Stimulated activated CD4-positive, alpha-beta T cell treated with anti-CD3 and anti-CD28 coated beads, Interleukin-2, amount 100 ng/mL, for 48 hours (primary cell): ENCODE measurements at places on chromosomes 3 and 15.

GRCh38 chr3:171783626-171784025 is 26.7 kb downstream of the PLD1 start:
- DNase-seq, result no peak

DNA sequence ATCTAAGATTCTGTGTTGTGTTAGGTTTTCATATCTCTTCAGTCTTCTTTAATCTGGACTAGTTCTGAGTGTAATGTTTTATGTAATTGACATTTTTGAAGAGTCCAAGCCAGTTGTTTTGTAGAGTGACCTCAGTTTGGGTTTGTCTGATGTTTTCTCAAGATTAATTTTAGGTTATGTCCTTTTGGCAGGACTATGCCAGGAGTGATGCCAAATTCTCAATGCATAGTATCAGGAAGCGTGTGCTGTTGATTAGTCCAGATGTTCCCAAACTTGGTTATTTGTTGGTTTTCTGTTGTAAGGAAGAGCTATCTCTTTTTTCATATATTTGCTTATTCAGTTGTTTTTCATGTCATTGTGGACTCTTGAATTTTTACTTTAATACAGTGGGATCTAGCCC is 32.6 kb downstream of the NMD3 start:
- DNase-seq, result no peak

GRCh38 chr3:123134671-123135070 is 67.1 kb upstream of the SEC22A start:
- DNase-seq, result no peak

GRCh38 chr3:40980467-40980866 is 218.8 kb upstream of the CTNNB1 start:
- peak; percentile 19 for DNase-seq

GRCh38 chr15:25060996-25061620 is 106.3 kb downstream of the SNRPN start:
- DNase-seq, result no peak

DNA sequence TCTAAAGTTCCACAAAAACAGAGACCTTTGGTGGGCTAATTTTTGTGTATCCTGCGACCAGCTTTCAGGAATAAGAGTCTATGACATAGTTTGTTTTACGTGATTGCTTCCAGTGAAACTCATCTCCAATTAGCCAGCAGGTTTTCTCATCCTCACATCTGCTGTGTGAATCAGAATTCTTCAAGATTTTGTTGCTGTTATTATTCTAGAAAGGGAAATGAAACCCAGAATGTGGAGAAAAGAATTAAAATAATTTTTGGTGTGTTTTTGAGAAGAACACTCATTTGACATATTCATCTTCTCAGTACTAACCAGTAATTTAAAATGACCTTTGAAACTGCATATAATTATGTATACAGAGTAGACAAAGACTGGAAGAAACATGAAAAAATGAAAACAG is 175.9 kb downstream of the USP13 start:
- no peak for DNase-seq

- no peak for DNase-seq
These were observed 25.1 kb downstream of the ACKR4 start for GRCh38 chr3:132622148-132622547.

- no peak for DNase-seq
These were observed 653.2 kb downstream of the ROBO2 start for GRCh38 chr3:77693147-77693546.

GRCh38 chr15:68085052-68085451 is 30.9 kb downstream of the PIAS1 start:
- DNase-seq, result no peak

- peak; percentile 65 for DNase-seq
These were observed 5.9 kb upstream of the CALML4 start for GRCh38 chr15:68210821-68211655.

GRCh38 chr15:29860872-29861271 is 38.6 kb upstream of the TJP1 start:
- no peak for DNase-seq

- DNase-seq, result no peak
These were observed 243.5 kb upstream of the SEMA6D start for GRCh38 chr15:47473832-47474231.

DNA sequence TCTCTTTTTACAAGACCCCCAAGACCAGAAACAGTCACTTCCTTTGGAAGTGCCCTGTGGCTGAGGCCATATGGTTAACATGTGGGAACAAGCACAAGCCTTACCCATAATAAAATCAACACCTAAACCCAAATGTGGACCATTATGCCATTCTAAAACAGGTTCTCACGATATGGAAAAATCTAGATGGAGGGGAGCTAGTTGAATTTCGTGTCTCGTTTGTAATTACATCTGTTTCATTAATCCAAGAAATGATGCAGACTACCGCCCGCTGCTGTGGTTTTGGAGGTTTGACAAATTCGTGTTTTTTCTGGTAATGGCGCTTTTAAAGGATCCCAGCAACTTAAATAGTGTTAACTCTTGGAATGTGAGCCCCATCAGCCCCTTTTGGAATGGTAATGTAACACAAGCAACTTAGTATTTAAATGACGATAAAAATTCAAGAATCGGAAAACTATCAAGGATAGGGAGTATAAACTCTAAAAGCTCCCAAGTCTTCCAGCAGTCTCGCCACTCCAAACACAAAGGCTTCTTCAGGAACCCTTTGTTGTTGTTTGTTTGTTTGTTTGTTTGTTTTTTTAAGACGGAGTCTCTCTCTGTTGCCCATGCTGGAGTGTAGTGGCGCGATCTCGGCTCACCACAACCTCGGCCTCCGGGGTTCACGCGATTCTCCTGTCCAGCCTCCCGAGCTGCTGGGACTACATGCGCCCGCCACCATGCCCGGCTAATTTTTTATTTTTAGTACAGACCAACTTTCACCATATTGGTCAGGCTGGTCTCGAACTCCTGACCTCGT is 1.1 kb downstream of the CNBP start:
- no peak for DNase-seq

DNA sequence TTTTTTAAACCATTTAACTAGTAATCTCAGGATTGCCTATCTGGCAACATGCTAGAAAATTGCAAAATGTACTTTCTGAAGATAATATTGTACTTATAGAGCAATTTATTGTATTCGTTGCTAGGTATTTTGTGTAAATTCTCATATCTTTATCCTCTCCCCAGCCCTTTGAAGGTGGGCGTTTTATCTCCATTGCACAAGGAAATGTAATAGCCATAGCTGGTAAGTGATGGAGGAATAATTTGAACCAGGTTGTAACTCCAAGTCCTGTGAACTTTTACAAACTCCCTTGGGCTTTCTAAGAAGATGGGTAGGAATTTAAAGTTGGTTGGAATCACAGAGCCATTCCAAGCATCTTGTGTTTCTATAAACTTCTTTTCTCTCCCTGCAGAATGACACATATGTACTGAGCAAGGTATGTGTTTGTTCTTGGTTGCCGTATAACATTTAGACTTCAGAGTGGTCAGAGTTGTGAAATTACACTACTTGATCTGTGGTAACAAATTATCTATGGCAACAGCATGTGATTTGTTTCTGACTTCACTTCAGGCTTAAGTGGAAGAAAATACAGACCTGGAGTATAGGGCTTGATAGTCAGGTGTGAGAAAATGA is 170.9 kb downstream of the AKAP13 start:
- DNase-seq, result no peak

DNA sequence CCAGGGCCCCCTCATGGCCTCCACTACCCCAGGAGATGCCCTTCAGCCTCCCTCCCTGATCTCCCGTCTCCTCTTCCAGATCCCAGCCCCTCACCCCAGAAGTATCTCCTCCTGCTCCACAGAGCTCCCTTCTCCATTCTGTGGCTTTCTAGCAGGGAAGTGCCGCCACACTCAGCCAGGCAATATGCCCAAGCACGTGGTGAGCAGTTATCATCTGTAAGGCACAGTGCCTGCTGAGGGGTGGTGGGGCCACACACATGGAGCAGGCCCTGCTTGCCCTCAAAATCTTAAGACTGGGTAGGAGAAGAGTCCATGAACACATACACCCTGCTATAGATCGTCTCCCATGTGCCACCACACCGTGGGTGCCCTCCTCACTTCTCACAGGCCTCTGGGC is 2.4 kb upstream of the PHGR1 start:
- DNase-seq, result no peak

GRCh38 chr3:33054100-33055092 is 42.5 kb downstream of the GLB1 start:
- DNase-seq, result no peak

GRCh38 chr15:70426096-70426821 is 328.5 kb upstream of the TLE3 start:
- DNase-seq, result no peak

DNA sequence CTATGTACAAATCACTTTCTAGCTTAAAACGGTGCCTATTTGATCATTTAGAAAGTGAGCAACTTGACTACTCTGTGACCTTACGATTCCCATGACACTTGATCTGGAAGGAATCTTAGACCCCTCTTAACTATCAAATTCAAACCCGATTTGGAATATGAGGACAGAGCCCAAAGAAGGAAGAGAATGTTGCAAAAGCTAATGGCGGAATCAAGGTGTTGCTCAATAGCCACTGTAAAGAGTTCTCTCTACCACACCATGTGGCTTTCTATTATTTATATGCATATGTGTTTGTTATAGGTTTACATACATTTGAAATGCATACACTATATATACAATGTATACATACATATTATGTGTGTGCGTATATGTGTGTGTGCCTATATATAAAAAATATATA is 39.9 kb downstream of the PYDC2 start:
- no peak for DNase-seq

- DNase-seq, result no peak
These were observed 151.2 kb upstream of the UBE2E1 start for GRCh38 chr3:23654571-23654970.

DNA sequence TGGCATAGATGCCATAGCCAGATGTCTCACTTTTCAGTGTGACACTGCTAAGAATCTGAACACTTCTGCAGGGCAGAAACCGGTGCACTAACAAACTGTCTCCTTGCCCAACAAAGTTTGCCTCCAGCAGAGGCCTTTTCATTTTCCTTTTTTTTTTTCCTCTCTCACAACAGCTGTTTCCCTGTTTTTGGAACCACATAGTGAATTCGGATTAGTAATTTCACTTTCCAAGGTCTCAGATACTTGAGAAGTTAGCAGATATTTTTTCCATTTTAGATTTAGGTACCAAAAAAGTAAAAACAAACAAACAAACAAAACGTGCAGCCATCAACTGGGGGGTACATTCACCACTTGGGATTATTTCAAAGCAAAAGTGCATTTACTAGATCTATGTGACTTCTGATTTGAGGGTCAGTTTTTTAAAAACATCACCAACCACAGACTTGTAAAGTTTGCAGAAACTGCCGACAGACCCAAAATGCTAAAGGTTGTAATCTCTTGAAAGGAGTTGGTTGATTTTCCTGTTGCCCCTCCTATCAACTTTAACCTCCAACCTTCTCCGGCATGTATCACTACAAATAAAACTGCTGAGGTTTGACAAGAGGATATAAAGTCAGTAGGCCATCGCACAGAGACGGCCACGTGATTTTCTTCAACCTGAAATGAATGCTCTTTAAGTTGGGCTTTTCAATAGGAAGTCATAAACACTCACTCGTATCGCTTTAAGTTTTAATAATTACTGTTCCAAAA is 169.1 kb downstream of the CDIN1 start:
- no peak for DNase-seq

- no peak for DNase-seq
These were observed 493.1 kb downstream of the FHIT start for GRCh38 chr3:60758171-60758570.

DNA sequence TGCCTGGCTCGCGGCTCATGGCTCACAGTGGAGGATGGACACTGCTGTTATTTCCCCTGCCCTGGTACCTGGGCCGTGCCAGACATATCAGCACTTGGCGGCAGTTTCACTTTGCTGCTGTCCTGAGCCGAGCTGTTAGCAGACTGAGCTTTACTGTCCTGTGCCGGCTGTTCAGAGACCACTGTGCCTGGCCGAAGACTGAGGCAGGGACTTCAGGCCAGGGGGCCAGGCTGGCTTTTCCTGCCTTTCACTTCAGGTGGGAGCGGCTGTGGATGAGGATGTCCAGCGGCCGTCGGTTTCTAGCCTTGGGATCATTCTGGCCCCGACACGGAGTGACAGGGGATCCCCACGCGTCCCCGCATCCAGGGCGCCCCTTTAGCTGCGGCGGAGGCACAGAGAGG is 1.1 kb downstream of the ATP10A start:
- no peak for DNase-seq

DNA sequence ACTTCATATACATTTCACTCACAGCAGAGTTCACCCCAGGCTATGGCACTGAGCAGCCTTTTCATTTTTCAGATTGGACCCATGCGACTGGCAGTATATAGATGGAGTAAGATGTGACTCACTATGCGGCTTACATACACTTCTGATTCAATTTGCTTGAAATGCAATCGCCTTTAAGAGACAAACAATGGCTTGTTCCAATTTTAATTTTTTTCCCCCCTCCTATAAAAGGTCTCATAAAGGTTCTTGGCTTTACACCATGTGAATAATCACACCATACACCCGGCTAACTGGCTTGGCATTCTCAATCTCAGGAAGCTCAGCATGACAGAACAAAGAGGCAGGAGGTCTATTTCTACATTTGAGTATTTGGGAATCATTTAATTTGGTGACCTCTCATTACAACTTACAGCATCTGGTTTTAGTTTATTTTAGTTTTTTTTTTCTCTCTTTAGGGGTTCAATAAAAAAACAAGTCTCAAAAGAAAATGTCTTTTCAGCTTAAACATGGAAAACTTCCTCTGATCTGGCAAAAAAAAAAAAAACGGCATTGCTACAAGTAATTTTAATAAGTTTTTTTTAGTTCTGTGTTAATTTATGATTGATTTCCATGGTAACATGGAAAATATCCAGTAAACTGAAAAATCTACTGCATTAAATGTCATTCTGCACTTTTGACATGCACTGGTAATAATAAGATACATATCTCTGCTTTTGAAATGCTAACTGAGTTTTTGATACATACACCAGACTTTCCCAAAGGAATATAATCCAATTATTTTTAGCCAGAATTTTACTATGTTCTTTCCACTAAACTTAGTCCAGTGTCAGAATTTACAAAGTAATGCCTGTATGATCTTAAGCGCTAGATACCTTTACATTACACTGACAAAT is 38.8 kb downstream of the GADL1 start:
- DNase-seq, result no peak

- no peak for DNase-seq
These were observed 306.2 kb upstream of the CNTN4 start for GRCh38 chr3:1792466-1792865.

DNA sequence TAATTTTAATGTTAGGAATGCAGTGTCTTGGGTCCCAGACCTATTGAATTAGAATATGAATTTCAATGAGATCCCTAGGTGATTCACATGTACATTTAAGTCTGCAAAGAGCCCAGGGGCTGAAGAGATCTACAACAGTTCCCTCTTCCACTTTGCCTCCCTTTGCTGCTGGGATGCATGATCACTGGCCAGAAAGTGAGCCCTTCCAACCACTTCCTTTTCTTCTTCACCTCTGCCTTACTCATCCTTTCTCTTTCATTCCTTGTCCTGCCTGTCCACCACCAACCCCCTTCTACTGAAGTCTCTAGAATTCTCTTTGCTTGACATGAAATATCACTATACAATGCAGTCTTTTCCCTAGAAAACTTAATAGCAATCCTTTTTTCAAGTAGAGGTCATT is 222.4 kb upstream of the LRIG1 start:
- DNase-seq, result no peak

GRCh38 chr15:91921188-91921842 is 67.8 kb downstream of the SLCO3A1 start:
- no peak for DNase-seq
